Lung microvascular endothelial cell (primary cell): ENCODE measurements at places on chromosomes 2 and 18. TPM values are rescaled to one million over a fixed set of nuclear protein-coding genes. Genes with fewer than 3 reads are reported as not detected.

The UGT1A4 gene
- total RNA-seq = not detected in 2 replicates

- no peak for DNase-seq
Observed at GRCh38 chr18:63909870-63910269, 2.1 kb downstream of the SERPINB10 start.

- no peak for DNase-seq
Observed at GRCh38 chr2:175741164-175741563, 260.9 kb downstream of the LNPK start.

- DNase-seq = peak; percentile 70
Observed at GRCh38 chr2:27369471-27370025, 590 bp downstream of the EIF2B4 start.

DNA sequence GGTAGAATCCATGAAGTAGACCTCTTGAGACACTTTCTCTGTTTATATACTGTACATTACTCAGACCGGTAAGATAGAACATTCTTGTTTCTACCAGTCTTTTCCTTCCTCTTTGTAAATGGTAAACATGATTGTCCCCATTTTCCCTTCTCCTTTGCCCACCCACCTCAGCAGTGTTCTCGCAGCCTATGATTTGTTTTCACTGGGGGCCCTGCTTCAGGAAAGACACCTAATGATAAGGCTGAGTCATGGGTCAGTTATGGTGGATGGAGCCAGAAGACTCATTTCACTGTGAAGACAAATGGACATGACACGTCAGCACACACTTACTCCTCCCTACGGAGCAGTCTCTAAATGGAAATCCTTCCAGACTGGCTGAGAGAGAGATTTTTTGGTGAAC lies 23.7 kb downstream of the CENPO start:
- DNase-seq = peak; percentile 9

The GREB1 gene
- under 0.01 and 0.20 TPM in 2 replicates for total RNA-seq

DNA sequence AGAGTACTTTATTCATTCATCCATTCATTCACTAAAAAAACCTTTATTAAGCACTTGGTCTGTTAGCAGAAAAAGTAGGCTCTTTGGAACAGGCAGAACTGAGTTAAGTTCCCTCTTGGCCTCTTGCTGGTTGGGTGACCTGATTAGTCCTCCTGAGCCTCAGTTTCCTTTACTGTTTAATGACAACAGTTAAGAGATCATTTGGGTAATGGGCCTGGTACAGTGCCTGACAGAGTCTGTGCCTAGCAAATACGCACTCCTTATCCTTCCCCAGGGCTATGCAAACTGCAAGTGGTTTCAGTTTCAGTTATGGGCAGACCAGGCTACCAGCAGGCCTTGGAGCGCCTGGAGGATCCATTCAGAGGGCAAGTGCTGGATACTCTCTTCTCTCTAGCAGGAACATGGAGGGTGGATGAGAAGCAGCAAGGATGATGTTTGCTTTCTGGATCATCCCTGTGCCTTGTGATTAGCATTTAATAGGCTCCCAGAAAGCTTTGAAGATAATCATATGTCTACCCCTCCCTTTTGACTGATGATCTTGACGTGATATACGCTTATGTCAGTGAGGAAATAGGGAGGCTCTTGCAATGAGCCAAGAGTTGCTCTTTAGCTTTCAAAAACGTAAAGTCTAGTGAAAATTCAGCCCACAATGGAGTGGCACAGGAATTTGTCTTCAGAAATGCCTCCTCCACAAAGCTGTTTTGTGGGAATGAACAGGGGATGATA lies 12.4 kb upstream of the TAF1B start:
- no peak for DNase-seq

The ALPI gene
- not detected in 2 replicates for total RNA-seq

DNA sequence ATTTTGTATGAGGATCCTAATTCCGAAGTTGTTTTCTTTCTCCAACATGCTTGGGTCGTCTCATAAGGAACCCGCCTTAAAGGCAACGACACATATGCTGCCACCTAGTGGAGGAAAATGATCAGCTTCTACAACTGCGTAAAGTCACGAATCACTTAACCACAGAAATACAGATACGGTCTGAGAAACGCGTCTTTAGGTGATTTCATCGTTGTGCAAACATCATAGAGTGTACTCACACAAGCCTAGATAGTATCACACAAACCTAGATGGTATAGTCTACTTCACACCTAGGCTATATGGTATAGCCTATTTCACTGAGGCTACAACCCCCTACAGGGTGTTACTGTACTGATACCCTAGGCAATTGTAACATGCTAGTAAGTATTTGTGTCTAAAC lies 13.1 kb downstream of the GNLY start:
- DNase-seq = peak; percentile 72

- DNase-seq = no peak
Observed at GRCh38 chr2:12928775-12929401, 212.2 kb downstream of the TRIB2 start.
